ENCODE measurements at places on chromosomes 2 and 18. TPM values are rescaled to one million over a fixed set of nuclear protein-coding genes. Genes with fewer than 3 reads are reported as not detected.

MALL gene
- 2.3 TPM for total RNA-seq

KCNS3 gene
- 0.16 TPM for total RNA-seq

GRCh38 chr18:52340406-52341102, 557 bp downstream of the DCC start:
- H3K4me1 ChIP-seq: no peaks in the 10 kb centered on the region
- H3K36me3 ChIP-seq: no peaks in the 10 kb centered on the region
- peaks cover 24% of the 10 kb centered on the region for H3K27me3 ChIP-seq
- DNase-seq: no peak
- no peak overlapping the region for H3K4me3 ChIP-seq
- no peak overlapping the region for H3K27ac ChIP-seq

DNA sequence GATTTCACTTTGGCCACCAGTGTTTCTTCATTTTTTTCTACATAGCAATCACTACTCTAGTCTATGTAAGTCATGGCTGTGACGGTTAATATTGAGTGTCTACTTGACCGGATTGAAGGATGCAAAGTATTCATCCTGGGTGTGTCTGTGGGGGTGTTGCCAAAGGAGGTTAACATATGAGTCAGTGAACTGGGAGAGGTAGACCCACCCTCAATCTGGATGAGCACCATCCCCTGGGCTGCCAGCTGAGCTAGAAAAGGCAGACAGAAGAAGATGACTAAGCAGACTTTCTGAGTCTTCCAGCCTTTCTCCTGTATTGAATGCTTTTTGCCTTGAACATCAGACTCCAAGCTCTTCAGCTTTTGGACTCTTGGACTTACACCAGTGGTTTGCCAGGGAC, 265.0 kb upstream of the SLC8A1 start:
- no peaks in the 10 kb centered on the region for H3K27me3 ChIP-seq
- no peak overlapping the region for H3K27ac ChIP-seq

- H3K4me3 ChIP-seq: no peak overlapping the region
- H3K36me3 ChIP-seq: no peaks in the 10 kb centered on the region
- no peaks in the 10 kb centered on the region for H3K4me1 ChIP-seq
- H3K27me3 ChIP-seq: no peaks in the 10 kb centered on the region
Observed at GRCh38 chr2:120850551-120850950, 114.9 kb downstream of the GLI2 start.

- no peaks in the 10 kb centered on the region for H3K27me3 ChIP-seq
- no peaks in the 10 kb centered on the region for H3K4me1 ChIP-seq
- no peak overlapping the region for H3K27ac ChIP-seq
- no peak for DNase-seq
Observed at GRCh38 chr2:6080932-6081753, 389.0 kb downstream of the SOX11 start.

FAM237A gene
- total RNA-seq: not detected

PAX3 gene
- not detected for total RNA-seq

POMC gene
- 5.8 TPM for total RNA-seq

GRCh38 chr2:239093952-239094351, 246.1 kb downstream of the TWIST2 start:
- H3K27me3 ChIP-seq: no peaks in the 10 kb centered on the region
- no peak overlapping the region for H3K4me3 ChIP-seq
- DNase-seq: no peak
- peaks cover 6% of the 10 kb centered on the region for H3K36me3 ChIP-seq
- no peak overlapping the region for H3K27ac ChIP-seq

DNA sequence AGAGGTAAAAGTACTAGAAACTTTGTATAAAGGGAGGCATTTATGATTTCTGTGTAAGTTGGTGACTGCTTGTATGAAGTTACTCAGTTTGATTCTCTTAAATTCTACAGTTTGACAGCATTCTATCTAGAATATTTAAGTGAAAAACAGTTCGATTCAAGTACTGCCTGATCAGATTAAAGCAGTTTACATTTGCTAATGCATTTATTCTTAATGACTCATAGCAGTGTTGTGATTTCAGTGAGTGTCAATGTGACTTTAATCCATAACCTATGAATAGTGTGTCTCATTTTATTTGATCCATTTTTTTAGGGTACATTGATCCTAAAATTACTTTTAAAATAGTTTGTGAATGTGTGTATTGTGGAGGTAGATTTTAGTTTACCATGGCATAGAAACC, 35.7 kb downstream of the WDR43 start:
- H3K4me3 ChIP-seq: no peak overlapping the region
- no peak for DNase-seq
- peaks cover 1% of the 10 kb centered on the region for H3K4me1 ChIP-seq
- H3K27ac ChIP-seq: no peak overlapping the region

- no peak for DNase-seq
- H3K27ac ChIP-seq: no peak overlapping the region
Observed at GRCh38 chr18:24482821-24483220, 22.4 kb downstream of the HRH4 start.

- no peak overlapping the region for H3K27ac ChIP-seq
- no peak overlapping the region for H3K4me3 ChIP-seq
Observed at GRCh38 chr2:210227290-210228088, 2.2 kb upstream of the ACADL start.

Data from activated T-helper 2 cell treated with anti-CD3 and anti-CD28 coated beads, Interferon-gamma antibody, Interleukin-2, Interleukin-4, amounts not matched to agents 10 μg/mL and 5 μg/mL and 100 μg/mL, durations not matched to agents 14 hours and 24 hours and 36 hours (primary cell).